ENCODE measurements at places on chromosomes 3 and 15. TPM values are rescaled to one million over a fixed set of nuclear protein-coding genes. Genes with fewer than 3 reads are reported as not detected.

- H3K36me3 ChIP-seq: no peaks in the 10 kb centered on the region
- H3K4me3 ChIP-seq: no peak overlapping the region
These were observed 272.1 kb upstream of the ALCAM start for GRCh38 chr3:105094588-105094987.

DNA sequence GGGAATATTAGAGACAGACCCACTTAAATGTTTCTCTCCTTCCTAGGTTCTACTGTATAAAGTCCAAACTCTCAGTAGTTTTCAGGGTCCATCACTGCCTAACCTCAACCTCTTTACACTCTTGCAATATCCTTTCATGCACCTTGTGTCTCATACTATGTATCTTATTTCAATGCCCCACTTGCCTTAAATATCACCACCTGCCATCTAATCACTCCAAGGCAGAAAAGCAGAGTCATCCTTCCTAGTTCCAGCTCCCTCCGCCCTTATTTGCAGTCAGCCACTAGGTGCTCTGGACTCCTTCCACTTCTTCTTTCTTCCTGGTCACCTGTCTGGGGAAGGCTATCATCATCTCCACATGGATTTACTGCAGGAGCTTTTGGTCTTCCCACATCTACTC lies 322.0 kb downstream of the MFSD1 start:
- no peak overlapping the region for H3K4me3 ChIP-seq
- no peaks in the 10 kb centered on the region for H3K36me3 ChIP-seq
- H3K4me1 ChIP-seq: no peaks in the 10 kb centered on the region
- H3K27me3 ChIP-seq: 0 out of 2 replicates have a peak, but pooled peaks cover 3% of the 10 kb centered on the region
- no peak for DNase-seq

GRCh38 chr3:126348308-126348920 lies 8.8 kb downstream of the KLF15 start:
- H3K36me3 ChIP-seq: no peaks in the 10 kb centered on the region
- no peaks in the 10 kb centered on the region for H3K4me1 ChIP-seq
- H3K27ac ChIP-seq: no peak overlapping the region
- H3K27me3 ChIP-seq: no peaks in the 10 kb centered on the region

- no peak overlapping the region for H3K27ac ChIP-seq
- H3K36me3 ChIP-seq: no peaks in the 10 kb centered on the region
- no peak for DNase-seq
- H3K4me3 ChIP-seq: no peak overlapping the region
- H3K4me1 ChIP-seq: no peaks in the 10 kb centered on the region
These were observed 85.6 kb upstream of the ABHD17C start for GRCh38 chr15:80609512-80609946.

Gene GABRA5
- not detected for total RNA-seq
